ENCODE measurements at places on chromosomes 1 and 21.

- no peak for DNase-seq
Measured at GRCh38 chr1:2339206-2340085, 51.9 kb downstream of the MORN1 start.

DNA sequence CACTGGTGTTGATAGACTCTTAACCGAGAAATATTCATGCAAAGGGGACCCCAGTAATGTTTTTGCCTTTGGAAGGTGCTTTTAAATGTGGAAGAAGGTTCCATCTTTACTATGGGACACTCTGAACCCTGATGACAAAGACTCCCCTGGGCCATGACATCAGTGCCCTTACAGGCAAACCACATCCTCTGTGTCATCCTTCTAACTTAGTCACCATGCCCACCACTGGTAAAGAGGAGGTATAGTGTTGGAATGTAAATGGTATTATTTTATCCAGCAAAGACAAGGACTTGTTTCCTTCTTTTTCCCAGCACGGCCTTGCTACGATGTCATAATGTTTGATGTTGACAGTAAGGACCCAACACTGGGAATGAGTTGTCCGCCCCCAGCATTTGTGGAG lies 12.6 kb downstream of the METTL13 start:
- DNase-seq: no peak

- DNase-seq: no peak
Measured at GRCh38 chr1:194975913-194976312, 1632.3 kb downstream of the KCNT2 start.

GRCh38 chr1:27589841-27590426 lies 14.0 kb downstream of the AHDC1 start:
- peak; percentile 55 for DNase-seq

- DNase-seq: no peak
Measured at GRCh38 chr1:2614145-2614544, 18.7 kb downstream of the MMEL1 start.

DNA sequence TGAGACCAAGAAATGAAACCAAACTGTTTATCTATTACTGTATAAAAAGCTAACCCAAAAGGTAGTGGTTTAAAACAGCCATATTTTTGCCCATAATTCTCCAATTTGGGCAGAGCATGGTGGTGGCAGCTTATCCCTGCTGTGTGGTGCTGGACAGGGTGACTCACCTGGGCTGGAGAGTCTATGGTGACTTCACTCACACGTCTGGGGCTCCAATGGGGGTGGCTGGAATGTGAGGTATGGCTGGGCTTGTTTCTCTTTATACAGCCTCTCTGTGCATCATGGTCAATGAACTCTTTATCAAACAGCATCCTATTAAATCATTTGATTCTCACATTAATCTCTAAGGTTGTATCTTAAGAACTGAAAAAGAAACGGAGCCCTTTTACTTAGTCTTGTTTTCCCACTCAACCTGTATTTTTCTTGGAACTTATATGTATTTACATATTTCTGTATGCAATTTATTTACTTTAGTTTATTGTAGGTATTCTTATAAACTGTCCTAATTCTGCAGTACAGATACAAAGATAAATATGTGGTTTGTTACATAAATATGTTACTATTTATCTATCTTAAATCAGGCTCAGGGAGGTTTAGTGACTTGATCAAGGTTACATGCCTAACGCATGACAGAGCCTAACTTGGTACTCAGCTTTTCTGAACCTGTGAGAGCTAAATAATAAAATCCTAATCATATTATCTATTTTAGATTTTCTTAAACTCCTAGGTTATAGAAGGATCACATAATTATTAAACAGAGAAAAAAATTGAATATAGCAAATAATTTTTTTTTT lies 37.5 kb upstream of the WLS start:
- no peak for DNase-seq

- no peak for DNase-seq
Measured at GRCh38 chr1:207754974-207755700, 3.3 kb downstream of the CD46 start.

- DNase-seq: no peak
Measured at GRCh38 chr1:28950006-28950405, 35.6 kb downstream of the EPB41 start.

DNA sequence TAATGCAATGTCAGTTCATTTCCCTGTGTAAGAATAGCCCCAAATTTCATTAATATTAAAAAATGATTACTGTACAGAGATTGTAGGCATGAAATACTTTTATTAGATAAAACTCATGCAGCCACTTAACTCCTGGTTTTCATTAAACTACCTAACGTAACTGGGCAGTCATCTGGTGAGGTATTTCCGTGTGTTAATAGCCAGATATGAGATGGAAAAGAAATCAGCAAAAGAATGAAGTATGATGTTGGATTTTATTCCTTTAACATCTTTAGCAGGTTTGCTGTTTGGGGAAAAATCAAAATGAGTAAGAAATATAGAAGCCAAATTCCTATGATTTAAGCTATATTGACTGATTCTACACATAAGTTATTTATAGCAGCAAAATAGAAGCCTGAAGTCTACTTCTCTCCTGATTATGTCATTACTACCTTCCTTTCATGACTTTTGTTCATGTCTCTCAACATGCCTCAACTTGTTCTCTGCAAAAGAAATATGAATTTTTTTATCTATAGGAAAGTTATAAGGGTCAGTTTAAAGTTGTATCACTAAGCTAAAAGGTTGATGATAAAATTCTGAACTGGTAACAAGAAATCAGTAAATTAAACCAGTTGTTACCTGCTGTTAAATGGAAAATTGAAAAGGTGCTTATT lies 42.6 kb downstream of the CCDC18 start:
- DNase-seq: no peak

- no peak for DNase-seq
Measured at GRCh38 chr1:184562806-184563205, 176.0 kb downstream of the C1orf21 start.

DNA sequence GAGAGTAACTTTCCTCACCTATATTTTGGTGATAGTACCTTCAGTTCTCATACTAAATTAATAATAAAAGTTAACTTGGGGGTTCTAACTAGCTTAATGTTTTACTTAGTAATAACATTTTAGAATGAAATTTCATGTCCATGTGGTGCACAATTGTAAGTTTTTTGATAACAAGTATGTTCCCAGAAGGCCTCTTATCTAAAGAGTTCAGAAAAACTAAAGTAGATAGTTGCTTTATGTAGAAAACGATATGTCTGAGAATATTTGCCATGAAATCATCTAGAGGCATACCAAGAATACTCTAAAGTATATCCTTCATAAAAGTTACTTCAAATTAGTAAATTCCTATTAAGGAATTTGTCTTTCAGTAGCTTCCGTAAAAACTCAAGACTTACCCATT lies 10.2 kb upstream of the ADCY10 start:
- no peak for DNase-seq

- DNase-seq: no peak
Measured at GRCh38 chr1:23741609-23742008, 1.7 kb upstream of the ELOA start.

DNA sequence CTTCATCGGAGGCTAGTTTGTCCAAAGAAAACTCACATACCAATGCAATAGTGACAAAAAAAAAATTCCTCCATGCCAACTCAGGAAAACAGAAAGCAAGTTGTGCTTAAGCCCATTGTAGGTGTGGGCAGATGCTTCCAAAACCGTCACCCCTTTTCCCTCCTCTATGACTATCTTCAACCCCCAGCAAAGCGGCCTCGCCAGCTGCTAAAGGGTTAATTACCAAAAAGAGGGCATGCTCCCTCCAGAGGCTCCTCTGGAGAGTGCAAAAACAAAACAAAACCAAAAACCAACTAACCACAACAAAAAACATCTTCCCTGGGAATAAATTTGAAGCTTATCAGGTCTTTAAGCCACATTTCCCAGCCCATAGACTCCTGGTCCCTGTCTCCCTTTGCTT lies 1.2 kb downstream of the LMOD1 start:
- DNase-seq: no peak

- DNase-seq: no peak
Measured at GRCh38 chr21:31803039-31804007, 69.5 kb upstream of the HUNK start.

- DNase-seq: no peak
Measured at GRCh38 chr21:25459365-25459764, 147.9 kb downstream of the MRPL39 start.

DNA sequence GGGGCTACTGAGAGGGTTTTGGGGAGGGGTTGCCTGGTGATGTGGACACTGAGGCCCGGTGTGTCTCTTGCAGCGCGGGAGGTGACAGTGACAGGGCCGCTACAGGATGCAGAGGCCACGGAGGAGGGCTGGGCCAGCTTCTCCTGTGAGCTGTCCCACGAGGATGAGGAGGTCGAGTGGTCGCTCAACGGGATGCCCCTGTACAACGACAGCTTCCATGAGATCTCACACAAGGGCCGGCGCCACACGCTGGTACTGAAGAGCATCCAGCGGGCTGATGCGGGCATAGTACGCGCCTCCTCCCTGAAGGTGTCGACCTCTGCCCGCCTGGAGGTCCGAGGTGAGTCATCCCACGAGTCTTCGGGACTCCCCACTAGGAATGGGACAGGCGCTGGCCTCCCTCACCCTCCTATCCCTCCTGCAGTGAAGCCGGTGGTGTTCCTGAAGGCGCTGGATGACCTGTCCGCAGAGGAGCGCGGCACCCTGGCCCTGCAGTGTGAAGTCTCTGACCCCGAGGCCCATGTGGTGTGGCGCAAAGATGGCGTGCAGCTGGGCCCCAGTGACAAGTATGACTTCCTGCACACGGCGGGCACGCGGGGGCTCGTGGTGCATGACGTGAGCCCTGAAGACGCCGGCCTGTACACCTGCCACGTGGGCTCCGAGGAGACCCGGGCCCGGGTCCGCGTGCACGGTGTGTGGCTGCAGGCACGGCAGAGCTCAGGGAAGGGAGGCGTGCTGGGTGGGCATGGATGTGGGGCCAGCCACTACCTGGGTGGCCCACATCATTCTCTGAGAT lies 72.5 kb downstream of the OBSCN start:
- no peak for DNase-seq

DNA sequence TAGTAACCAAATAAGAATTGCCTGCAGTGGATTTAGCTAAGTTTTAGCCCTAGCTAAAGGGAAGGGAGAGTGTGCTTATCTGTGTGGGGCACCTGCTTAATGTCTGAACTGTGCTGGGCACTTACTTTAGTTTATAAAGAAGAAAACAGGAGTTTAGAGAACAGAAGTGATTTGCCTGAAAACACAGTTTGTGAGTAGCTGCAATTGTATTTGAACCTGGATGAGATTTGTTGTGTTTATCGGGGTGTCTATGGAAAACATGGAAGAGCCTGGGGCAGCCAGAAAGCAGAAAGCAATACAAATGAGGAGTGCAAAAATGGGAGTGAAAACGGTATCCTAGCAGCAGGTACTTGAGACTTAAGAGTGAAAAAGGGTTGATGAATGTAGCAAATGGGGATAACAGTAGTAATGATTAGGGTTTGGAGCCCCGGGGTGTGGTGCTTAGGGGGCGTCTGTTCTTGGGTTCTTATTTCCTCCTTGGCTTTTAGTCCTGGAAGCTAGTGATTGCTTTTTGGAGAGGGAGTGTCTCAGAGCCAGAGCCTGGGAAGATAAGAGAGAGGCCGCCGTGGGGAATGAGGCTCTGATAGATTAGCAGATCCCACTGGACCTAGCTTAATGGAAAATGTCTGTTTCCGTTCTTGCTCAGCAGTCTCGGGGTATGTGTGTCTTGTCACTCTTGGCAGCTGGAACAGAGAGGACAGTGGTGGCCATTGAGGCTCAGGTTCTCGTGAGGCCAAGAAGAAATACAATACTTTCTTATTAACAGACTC lies 5.6 kb downstream of the PRCC start:
- DNase-seq: no peak

DNA sequence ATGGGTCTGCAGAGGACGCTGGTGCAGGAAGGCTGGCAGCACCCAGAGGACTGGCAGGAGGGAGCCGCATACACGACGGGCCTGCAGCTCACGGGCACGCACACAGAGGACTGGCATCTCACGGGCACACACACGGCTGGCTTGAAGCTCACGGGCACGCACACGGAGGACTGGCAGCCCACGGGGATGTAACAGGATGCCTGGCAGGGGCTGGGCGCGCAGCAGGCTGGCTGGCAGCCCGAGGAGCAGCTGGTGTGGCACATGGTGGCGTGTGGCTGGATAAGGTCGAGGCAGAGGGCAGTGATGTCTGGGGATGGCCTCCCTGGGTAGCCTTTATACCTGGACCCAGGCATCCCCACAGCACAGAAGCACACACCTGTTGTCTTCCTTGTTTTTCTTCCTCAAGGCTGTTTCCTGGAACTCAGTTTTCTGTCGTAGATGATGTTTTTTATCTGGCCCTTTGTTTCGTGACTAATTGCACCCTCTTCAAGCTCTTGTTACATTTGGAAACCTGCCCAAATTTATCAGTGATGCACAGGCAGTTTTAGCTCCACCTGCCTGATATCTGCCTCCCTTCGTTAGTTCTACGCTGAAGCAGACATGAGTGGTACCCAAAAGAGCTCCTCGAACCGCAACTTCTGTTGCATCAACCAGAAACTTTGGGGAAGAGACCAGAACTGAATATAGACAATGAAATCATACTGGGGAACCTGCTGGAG lies at the start of gene KRTAP12-1:
TSS of gene KRTAP12-1 (minus strand) at position 303 of the 719 bp plus-strand sequence. CDS start at position 263, 40 bp downstream.
- DNase-seq: peak; percentile 80

DNA sequence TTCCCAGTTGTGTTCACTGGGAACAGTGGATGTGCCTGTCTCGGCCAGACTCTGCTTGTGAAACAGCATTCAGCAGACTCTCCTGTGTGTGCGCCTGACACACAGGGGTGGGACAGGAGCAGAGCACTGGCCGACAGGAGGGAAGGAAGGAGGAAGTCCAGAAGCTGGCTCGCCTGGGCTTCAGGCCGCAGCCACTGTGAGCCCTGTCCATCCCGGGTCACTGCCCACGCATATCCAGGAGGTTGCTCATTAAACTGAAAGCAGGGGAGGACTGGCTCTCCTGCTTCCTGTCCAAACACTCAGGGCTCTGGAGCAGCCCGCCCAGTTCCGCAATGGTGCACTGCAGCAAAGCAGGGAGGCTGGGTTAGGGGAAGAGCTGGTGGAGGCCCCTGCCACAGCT lies 218.7 kb upstream of the VAMP3 start:
- DNase-seq: no peak

DNA sequence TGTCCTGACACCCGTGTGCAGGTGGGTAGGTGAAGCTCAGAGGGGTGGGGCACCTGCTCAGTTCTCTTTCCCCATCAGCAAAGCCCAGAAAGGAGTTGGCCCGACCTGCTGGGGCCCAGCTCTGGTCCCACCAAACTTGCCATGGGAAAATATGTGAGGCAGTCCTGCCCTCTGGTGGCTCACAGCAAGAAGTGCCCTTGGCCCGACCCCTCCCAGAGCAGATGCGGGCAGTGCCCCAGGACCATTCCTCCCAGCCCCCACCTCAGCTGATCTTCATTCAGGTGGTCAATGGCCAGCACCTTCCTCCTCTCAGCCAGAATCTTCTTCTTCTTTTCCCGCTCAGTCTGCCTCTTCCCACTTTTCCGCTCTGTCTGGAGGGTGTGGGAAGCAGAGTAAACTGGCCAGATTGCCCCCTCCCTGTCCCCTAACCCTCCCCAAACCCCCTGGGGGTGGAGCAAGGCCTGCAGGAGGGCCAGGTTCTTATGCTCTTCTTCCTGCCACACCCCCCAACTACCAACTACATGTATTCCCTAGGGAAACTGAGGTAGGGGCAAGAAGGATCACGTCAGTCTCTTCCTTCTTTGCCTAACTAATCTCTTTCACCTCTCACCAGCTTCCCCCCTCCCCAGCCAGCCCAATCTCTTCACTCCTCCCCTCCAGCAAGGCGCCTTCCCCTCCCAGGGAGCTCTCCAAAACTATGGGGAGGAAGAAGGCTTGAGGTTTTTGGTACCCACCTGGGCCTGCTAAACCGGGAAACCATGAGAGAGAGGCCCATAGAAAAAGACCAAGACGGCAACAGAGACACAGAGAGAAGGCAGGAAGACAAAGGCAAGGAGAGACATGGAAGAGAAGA lies 15.6 kb downstream of the TNNT2 start:
- DNase-seq: peak; percentile 36
